ENCODE measurements at places on chromosomes 1 and 21.

GRCh38 chr21:35081861-35082260 lies 32.8 kb upstream of the RUNX1 start:
- DNase-seq, result no peak

GRCh38 chr1:157272729-157273524 lies 134.7 kb upstream of the ETV3 start:
- no peak for DNase-seq

DNA sequence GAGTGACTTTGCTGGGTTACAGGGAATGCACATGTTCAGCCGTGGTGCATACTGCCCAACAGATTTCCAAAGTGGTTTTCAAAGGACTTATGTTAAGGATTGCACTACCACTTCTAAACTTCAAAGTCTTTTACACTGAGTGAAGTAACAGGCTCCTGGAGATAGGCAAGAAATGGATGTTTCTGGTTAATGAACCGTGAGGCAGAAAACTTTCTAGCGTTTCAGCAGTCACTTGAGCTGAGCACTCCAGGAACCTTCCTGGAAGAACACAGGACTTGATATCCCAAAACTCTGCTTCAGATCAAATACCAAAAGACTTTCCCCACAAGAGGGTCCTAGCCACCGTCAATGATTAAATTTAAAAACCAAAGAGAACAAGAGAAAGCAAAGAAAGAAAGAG lies 74.3 kb upstream of the ATP1A1 start:
- no peak for DNase-seq

DNA sequence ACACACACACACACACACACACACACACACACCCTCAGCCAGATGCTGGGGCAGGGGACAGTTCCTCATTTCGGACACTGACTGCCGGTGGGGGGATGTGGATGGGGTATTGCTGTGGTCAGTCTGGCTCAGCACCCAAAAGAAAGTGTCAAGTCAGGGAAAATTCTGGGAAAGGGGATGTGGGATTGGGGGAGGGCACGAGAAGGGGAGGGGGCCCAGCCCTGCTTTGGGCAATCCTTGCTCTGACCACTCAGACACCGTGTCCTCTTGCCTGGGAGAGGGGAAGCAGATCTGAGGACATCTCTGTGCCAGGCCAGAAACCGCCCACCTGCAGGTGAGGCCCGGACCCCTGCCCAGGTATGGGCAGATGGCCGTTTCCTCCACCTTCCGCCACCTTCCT lies at the start of gene C1QC:
Gene C1QC, plus strand, starts transcription at position 253 of the 400 bp plus-strand sequence. CDS start 391 bp downstream, outside the sequence.
- no peak for DNase-seq
